ENCODE measurements at places on chromosomes 7 and 10.
A peak's percentile ranks its signal among the peaks of the same experiment; 100 is the strongest.

DNA sequence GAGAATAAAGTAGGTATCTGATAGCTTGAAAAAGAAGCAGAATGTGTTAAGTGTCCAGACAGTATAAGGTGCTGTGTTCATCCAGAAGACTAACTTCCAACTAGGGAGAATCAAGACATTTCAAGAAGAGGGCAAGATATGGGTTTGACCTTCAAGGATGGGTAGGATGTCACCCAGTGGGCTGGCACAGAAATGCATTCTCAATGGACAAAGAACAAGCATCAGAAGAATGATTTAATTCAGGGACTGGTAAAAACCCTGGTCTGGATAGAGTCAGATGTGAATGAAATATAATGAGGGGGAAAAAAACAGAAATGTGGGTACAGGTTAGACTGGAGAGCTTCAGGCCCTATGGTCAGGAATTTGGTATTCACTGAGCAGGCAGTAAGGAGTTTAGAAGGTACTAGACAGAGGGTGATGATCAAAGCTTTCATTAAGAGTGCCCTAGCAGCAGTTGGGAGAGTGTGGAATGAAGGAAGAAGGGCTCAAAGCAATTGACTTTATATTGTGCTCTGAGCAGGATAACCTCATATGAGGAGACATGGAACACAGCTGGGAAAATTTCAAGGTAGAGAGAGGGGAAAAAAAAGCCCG lies 180.7 kb upstream of the ANK3 start:
- DNase-seq = no peak

GRCh38 chr10:27621461-27621860 lies 117.4 kb downstream of the RAB18 start:
- no peak for DNase-seq

GRCh38 chr10:123044391-123044790 lies 35.6 kb downstream of the ACADSB start:
- no peak for DNase-seq

- no peak for DNase-seq
Measured at GRCh38 chr7:92723943-92724342, 112.4 kb downstream of the CDK6 start.

GRCh38 chr10:124626759-124627380 lies 117.3 kb downstream of the FAM53B start:
- peak; percentile 69 for DNase-seq

GRCh38 chr7:25765110-25765655 lies 386.8 kb upstream of the NFE2L3 start:
- DNase-seq = no peak

DNA sequence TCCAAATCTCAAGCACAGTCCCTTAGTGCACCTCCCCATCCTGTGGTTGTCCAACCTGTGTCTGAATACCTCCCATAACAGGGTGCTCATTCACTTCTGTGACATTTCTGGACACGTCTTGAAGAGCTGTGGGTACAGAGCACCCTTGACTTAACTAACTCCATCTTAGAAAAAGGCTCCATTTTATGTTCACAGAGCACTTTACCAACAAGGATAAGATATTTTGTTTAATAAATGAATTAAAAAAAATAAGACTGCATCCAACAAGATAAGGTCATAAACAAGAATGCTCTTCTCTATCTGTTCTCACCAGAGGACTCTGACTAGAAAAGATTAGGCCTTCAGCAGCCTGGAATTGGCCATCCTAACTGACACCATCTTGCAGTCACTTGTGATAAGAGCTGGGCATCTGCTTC lies 335.2 kb upstream of the ZNF32 start:
- no peak for DNase-seq

GRCh38 chr7:2760098-2760889 lies 72.3 kb downstream of the AMZ1 start:
- no peak for DNase-seq

GRCh38 chr10:62724465-62724864 lies 80.1 kb upstream of the ADO start:
- no peak for DNase-seq

GRCh38 chr10:13994932-13995331 lies 335.8 kb downstream of the FRMD4A start:
- DNase-seq = no peak

GRCh38 chr10:57993302-57993701 lies 274.4 kb downstream of the IPMK start:
- no peak for DNase-seq

GRCh38 chr7:36563706-36564327 lies 160.5 kb downstream of the AOAH start:
- DNase-seq = no peak

DNA sequence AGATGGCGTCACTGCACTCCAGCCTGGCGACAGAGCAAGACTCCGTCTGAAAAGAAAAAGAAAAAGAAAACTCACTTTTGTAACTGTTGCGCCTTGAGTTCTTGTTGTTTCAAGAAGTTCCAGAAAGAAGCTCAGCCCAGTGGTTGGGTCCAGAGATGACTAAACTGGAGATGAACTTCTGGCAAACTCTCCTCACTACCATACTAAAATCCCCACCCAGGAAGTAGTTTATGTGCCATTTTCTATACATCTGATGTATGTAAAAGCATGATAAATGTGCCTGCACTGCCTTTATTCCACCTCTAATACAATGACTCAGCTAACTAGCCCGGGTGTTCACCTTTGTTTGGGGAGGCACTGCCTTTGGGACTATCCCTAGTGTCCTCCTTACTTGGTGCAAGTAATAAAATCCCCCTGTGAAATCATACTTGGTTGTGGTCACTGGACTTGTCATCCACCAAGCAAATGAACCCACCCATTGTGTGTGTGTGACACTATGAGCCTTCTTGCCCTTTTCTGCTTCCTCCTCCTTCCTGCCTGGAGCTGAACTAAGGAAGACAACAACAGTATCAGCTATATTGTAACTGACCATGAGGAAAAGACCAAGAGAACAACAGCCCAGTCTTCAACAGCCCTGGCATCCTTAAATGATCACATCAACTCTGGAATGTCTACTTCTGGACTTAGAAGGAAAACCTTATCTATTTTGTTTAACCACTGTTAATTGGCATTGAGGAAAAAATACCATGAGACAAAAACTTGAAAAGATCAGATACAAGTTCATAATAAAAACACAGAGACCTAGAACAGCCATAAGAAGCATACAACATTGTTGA lies 33.6 kb downstream of the JMJD1C start:
- DNase-seq = no peak

DNA sequence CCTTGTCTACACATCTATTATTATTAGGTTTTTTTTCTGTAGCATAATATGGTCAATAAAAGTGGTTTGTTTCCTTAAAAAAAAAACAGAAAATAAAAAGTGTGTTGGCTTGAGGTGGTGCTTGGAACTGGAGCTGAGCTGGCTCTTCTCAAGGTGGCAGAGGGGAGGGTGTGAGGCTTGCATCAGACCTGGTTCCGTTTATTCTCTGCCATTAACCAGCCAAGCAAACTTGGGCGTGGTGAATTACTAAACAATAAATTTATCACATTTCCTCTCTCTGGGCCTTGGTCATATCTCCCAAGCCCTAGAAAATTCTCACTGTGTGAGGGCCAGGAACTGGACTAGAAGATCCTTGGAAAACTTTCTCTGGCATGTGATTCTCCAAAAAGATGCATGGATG lies 427.5 kb upstream of the MKI67 start:
- DNase-seq = no peak

DNA sequence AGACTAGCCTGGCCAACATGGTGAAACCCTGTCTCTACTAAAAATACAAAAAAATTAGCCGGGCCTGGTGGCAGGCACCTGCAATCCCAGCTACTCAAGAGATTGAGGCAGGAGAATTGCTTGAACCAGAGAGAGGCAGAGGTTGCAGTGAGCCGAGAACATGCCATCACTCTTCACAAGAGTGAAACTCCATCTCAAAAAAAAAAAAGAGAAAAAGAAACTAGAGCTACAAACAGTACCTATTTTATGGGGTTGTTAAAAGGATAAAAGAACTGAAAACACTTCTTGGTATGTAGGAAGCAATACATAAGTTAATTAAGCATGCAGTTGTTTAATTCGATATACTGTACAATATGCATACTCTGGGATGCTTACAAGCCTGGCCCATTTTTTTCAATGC lies 216.9 kb downstream of the SORCS1 start:
- DNase-seq = no peak

GRCh38 chr7:158564663-158565035 lies 23.0 kb downstream of the PTPRN2 start:
- no peak for DNase-seq

DNA sequence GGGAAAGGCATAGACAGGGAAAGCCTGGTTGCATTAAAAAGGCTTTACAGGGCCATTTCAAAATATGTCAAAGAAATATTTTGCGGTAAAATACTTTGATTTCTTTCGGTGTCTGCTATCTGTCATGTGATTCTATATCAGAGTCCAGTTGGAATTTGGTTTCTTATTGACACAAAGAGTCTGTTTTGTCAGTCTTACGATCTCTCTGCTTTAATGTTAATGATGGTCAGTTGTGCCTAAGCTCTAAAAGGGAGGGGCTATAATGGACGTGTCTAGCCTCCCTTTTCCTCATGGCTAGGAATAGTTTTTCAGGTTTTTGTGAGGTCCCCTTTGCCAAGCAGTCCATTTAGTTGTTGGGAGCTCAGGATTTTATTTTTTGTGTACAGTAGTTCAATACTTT lies 31.5 kb downstream of the ORC5 start:
- no peak for DNase-seq

- DNase-seq = no peak
Measured at GRCh38 chr10:110151467-110151866, 55.9 kb upstream of the MXI1 start.

DNA sequence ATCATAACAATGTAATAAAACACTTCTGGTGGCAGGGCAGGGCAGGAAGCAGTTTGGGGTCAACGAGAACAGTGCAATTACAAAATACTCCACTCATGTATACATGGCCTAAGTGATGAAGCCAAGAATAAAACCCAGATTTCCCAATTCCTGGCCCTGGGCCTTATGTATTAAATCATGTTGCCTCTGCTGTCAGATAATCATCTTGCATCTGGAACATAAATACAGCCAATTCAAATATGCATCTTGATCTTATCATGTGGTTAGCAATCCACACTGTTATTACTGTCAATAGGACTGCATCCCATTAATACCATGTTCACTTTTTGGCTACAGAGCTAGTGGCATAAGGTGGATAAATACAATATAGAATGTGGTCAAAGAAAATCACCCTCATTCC lies 186.5 kb upstream of the SLC25A13 start:
- DNase-seq = no peak

DNA sequence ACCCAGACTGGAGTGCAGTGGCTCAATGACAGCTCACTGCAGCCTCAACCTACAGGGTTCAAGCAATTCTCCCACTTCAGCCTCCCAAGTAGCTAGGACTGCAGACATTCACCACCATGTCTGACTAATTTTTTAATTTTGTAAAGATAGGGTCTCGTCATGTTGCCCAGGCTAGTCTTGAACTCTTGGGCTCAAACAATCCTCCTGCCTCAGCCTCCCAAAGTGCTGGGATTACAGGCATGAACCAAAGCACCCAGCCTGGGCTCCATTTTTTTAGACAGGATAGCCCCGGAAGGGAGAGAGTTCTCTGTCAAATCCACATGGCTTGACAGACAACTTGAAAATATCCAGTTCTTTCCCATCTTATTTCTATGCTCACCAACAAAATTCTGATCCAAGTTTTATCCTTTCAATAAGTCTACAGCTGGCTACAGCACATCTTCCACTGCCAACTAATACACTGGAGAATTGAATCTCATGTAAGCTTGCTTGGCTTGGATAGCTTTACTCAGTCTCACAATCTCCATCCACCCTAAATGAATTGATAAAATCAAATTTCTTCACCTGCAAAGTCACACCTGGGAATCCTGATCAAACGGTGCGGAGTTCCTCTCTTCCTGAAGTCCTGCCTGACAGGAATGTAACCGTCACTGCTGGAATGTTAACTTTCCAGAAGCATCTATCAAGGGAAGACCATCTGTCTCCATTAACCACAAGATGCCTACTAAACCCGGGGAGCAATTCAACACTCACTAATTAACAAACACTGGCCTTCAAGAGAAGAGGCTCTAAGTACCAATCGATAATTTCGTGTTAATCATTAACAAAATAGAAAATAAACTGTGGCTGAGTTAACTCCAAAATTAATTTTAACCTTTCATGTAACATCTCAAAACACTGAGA lies 239.7 kb upstream of the MKLN1 start:
- DNase-seq = no peak

DNA sequence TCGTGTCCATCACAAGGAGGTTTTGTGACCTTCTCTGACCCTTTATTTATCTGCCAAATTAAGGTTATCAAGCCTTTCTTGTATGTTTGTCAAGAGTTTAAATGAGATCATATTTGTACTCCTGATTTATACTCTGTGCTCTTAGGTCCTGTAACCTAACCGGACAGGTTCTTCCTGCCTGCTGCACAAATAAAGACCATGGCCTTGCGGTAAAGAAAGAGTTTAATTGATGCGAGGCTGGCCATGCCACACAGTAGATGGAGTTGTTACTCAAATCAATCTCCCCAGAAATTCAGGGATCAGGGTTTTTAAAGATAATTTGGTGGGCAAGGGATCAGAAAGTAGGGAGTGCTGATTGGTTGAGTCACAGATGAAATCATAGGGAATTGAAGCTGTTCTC lies 79.5 kb upstream of the LRGUK start:
- DNase-seq = no peak

DNA sequence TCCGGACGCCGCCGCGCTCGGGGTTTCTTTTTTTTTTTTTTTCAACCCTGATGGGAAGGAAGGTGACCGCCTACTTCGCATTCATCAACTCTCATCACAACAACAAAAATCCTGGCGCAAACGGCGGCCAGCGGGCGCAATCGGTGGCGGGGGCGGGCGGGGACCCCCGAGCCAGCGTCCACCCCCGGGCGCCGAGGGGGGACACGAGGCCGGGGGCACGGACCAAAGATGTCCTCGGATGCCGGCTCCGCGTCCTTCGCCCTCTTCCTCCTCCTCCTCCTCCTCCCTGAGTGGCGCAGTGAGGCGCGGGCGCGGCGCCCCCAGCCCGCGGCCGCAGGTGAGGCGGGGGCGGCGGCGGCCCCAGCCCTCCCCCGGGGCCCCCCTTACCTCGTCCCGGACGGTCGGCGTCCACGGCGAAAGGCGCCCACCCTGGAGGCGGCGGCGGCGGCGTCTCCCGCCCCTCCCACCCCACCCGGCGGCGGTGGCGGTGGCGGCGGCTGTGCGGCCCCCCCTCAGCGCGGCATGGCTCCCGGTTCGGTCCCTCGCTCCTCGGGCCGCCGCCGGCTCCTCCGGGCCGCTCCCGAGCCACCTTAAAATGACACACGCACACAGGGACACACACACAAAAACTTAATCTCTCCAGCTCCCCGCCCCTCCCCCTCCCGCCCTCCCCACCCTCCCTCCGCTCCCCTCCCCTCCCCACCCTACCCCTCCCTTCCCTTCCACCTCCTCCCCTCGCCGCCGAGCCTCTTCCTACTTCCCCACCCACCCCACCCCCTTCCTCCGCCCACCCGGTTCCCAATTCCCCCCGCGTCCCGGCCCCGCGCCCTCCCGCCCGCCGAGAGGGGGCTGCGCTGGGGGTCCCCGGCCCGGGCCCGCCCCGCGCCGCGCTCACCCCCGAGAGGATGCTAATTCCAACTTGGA lies at the start of gene CTBP2:
Gene CTBP2 (minus strand): TSS at position 632 of the 924 bp plus-strand sequence.
- no peak for DNase-seq

- DNase-seq = no peak
Measured at GRCh38 chr7:129159539-129159938, 15.0 kb downstream of the TSPAN33 start.
